ENCODE measurements at places on chromosomes 1 and 21.

- DNase-seq = peak; percentile 74
Observed at GRCh38 chr1:40421431-40422384, 28.6 kb upstream of the ZFP69B start.

DNA sequence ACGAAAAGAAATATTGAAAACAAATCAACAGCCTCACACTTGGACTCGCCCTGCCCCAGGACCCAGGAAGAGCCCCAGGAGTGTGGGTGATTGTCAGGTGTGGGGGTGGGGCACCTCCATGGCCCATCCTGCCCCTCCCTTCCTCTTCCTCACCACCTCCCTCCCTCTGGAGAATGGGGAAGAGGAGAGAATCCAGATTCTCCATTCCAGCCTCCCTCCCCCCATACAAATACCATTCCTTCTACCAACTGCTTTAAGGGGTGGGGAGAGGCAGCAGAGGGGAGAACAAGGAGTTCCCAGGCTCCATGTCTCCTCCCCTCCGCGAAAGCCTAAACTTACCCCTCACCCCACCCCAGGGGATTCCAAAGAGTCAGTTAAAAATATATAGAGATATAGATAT is 36.7 kb downstream of the MEF2D start:
- DNase-seq = no peak

DNA sequence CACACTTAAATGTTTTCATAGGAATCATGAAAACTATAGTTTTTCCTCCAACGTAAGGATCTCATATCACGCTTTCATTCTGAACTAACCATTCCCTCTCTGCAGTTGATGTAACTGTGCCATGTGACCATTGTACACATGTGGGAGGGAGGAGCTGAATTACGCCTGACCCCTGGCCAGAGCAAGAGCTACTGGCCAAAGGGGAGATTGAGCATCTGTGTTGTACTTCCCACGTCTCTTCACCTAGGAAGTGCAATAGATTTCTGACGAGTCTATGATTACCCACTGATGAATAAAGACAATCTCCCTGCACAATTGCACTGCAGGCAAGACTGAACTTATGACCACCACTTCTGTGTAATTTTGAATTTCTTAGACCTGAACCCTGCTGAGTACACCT is 24.0 kb downstream of the PTPRC start:
- no peak for DNase-seq

DNA sequence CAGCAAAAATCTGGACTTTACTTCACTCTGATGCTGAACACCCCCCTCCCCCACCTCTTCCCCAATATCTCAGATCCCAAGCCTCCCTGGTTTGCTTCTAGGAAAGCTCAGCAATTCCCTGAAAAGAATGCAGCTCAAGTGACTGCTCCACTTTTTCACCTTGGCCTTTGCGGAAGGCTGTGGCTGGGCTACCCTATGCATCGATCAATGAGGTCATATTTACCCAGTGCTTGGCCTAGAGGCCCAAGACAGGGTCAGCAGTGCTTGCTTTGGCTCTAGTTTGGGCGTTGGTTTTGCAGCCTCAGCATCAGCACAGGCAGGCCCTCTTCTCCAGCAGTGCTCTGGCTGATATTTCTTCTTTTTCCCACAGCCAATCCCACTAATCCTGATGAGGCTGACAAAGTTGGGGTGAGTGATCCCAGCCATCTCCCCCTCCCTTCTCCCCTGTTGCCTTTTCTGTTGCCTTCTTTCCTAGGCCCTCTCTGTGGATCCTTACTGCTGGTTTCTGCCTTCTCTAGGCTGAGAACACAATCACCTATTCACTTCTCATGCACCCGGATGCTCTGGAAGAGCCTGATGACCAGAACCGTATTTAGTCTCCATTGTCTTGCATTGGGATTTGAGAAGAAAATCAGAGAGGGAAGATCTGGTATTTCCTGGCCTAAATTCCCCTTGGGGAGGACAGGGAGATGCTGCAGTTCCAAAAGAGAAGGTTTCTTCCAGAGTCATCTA is 14.2 kb downstream of the FCGR2B start:
- DNase-seq = no peak

DNA sequence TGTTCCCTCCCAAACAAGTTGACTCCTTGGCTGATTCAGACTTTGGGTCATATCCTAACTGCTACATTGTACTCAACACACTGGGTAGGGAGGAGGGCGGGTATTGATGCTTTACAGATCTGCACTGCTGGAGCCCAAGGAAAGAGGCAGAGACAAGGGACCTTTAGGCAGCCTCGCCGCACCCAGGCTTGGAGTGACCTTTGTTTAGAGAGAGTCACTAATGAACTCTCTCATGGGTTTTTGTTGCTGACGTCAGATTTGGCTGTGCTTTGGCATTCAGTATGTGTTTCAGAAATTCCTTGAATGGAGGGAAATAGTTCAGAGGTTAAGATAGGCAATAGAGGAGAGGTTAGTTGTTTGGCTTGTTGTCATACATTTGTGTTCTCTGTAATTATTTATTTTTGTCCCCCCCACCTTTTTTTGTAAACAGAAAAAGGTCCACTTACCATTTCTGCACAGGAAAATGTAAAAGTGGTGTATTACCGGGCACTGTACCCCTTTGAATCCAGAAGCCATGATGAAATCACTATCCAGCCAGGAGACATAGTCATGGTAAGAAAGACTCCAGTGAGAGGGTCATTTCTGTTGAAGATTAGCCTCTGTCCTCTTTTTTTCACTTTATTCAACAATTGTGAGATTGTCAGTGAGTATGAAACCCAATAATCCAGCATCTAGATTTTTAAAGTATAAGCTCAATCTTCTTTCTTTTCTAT is 116.1 kb downstream of the ATP5PO start:
- DNase-seq = no peak

DNA sequence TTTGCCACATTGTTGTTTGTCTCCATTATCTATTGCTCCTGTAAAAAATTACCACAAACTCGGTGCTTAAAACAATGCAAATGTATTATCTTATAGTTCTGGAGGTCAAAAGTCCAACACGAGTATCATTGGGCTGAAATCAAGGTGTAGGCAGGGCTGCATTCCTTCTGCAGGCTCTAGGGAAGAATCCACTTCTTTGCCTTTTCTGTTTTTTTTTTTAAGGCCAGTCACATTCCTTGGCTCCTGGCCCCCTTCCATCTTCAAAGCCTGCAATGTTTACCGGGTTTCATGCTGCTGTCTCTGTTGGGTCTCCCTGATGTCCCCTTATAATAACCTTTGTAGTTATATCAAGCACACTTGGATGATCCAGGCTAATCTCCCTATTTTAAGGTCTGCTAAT is 212.7 kb downstream of the PTBP2 start:
- DNase-seq = no peak

GRCh38 chr1:41371630-41372599 is 10.7 kb downstream of the FOXO6 start:
- DNase-seq = peak; percentile 29

DNA sequence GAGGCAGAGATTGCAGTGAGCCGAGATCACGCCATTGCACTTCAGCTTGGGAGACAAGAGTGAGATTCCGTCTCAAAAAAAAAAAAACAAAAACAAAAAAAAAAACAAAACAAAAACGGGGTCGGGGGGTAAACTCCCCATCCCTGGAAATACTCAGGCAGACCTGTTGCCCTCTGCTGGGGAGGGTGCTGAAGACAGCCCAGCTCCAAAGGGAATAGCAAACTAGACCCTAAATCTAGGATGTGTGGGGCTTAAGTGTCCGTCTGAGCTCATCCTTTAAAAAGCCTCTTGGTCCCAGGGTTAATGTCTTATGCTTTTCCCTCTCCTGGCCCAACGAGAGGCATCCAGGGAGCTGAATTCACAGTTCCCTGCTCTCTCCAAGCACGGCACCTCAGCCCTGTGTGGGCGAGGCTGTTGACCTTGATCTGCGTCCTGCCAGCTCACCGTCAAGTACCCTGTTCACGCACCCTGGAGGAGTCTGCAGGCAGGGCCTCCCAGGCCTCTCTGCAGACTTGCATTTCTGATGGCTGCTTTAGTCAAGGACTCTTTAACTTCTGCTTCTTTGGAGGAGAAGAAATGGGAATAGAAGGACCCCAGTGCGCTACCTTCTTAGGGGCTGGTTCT is 22.3 kb downstream of the KCND3 start:
- no peak for DNase-seq

GRCh38 chr1:246226041-246226440 is 281.0 kb downstream of the SMYD3 start:
- DNase-seq = no peak

DNA sequence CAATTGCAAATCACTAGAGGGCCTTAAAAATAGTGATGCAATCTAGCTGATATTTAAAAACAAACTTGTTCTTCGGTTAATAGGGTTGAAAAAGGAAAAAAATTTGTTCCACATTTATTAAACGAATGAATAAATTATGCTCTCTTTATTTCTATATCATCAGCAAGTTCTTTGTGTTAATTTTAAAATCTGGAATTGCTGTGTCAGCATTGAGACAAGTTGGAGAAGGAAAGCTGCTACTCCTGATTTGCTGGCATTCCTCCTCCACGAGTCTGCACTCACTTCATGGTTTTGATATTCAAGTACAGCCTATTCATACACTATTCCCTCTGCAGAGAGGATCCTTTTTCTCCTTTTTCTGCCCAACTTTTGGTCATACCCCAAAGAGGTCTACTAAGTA is 117.6 kb downstream of the MRPL39 start:
- DNase-seq = no peak

- no peak for DNase-seq
Observed at GRCh38 chr1:115839029-115839678, 1.8 kb downstream of the NHLH2 start.

DNA sequence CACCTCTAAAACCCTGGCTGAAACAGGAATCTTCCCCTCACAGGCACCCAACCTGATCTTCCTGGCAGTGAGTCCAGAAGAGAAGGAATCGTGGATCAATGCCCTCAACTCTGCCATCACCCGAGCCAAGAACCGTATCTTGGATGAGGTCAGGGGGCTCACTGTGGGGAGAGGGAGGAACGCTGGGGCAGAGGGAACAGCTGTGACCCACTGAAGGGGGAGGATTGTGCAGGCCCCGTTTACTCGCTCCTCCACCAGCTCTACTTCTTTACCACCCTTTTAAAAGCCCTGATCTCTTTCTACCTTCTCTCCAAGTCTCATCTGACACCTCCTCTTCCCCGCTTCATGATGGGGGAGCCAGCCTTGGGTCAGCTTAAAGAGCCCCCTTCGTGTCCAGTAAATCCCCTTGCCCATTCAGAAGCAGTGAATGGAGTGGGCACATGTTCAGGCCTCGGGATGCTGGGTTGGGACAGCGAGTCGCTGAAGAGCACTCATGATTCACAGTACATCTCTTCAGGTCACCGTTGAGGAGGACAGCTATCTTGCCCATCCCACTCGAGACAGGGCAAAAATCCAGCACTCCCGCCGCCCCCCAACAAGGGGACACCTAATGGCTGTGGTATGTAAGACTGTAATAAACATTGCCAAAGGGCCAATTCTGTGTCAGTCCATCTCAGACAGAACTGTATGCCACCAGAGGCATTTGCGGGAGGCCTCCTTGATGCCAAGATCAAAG is 7.3 kb downstream of the PLEKHO1 start:
- DNase-seq = no peak

DNA sequence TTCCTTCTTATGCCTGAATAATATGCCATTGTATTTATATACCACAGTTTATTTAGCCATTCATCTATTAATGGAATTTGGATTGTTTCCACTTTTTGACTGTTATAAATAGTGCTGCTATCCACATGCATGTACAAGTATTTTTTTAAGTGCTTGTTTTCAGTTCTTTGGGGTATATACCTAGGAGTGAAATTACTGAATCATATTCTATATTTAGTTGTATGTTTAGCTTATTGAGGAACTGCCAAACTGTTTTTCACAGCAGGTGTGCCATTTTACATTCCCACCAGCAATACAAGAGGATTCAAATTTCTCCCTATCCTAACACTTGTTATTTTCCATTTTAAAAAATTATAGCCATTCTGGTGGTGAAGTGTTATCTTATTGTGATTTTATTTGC is 7.6 kb upstream of the HJV start:
- DNase-seq = no peak

GRCh38 chr1:18978706-18979105 is 22.2 kb upstream of the IFFO2 start:
- no peak for DNase-seq

DNA sequence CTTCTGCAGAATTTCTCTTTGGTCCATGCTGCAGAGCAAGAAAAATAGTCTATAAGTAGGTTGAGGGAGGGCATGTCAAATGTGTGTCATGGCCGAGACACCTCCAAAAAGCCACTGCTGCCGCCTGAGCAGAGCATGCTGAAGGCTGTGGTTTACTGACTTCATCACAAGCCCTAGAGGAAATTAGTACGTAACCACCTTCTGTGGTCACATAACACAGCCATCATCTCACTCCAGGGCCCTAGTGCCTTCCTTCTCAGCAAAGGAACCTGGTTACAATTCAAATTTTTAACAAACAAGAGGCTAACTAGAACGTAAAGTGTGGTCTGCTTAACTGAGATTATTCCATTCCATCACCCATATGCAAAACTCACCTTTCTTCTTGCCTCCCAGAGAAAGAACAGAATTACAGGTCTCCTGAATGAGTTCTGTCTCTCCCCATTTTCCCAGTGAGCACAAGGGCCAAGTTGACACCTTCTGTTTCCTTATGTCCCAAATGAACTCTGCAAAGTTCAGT is at the start of gene PTPN22:
Gene PTPN22 (minus strand): TSS at position 116 of the 517 bp plus-strand sequence.
- peak; percentile 92 for DNase-seq

DNA sequence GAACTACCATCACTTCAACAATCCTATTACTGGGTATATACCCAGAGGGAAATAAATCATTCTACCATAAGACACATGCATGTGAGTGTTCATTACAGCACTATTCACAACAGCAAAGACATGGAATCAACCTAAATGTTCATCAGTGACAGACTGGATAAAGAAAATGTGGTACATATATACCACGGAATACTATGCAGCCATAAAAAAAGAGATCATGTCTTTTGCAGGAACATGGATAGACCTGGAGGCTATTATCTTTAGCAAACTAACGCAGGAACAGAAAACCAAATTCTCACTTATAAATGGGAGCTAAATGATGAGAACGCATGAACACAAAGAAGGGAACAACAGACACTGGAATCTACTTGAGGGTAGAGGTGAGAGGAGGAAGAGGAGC is 39.0 kb downstream of the KIAA0319L start:
- DNase-seq = no peak
